G401 (cell line): ENCODE measurements at places on chromosomes 7 and 10.

DNA sequence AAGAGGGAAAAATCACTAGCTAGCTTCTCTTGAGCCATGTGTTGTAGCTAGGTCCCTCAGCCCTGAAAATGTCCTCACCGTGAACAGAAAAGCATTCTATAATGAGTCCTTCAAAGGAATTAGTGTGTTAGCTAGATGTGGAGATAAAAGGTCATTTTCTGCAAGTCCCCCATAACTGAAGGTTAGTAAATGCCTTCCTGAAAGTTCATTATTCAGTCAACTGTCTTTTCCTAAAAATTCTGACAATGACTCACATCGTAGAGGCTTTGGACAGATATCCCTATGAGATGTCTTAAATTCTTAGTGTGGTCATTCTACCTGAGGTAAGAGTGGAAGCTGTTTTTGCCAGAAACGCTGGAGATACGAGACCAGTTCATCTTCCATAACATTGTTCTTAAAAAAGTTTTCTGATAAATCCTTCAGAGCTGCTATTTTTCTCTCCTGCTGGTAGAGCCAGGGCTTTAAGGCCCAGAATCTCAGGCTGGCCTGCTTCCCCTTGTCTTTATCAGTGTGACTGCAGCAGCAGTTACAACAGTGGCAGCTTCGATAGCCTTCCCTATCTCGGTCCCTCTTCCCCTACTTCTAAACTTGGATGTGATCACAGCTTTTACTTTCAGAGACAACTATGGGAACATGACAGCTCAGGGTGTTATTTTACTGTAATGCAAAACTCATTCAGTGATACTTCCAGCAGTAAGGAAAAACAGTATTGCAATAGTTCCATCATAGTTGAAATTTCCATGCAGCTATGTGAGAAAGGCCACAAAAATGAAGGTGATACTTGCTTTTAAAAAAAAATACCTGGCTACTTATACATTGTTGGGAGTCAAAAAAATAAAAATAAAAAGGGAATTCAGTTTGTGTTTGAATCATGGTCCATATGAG, 37.3 kb upstream of the PRKAR2B start:
- no peak for DNase-seq

DNA sequence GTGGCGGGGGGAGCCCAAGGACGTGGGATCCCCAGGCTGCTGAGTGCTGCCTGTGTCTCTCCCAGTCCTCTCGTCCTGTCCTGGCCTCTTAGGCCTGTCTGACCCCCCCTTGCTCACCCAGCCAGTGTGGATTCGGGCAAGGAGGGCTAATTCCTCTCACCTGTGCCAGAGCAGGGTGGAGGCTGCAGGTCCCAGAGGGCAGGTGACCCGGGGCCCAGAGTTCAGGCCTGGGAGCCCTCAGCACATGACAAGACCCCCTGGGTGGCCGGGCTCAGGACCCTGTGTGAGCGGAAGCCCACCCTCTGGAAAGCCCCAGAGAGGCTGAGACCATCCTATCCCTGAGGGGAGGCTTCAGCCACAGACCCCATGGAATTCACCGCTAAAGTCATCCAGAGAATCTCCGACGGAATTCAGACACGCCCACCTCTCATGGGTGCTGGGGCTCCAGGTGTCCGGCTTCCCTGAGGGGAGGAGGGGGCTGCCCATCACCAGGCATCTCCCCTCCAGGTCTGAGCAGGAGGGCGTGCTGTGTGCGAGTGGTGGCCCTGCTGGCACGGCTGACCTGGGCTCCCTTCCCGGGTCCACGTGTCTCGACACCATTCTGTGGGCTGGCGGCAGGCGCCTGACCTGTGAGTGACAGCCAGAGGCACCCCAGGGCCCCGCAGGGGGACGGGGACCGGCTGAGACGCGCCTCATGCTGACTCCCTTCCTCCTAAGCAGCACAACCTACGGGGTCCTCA, 5.0 kb downstream of the KNDC1 start:
- DNase-seq: no peak

DNA sequence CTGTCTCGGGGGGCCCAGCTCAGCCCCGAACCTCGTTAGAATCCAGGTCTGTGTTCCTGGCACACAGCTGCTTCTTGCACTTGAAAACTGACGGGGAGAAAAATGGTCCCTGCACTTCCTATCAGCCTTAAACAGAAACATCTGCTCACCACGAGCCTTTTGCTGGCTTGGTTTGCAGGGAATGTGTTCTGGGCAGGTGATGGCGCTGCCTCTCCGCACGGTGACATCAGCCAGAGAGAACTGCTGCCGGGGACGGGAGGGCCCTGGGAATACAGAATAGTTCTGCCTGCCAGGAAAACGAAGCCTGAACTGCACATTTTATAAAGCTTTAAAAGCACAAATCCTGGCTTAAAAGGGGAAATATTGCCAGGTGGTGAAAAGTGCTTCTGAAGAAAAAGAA, 622.5 kb downstream of the TYW1 start:
- no peak for DNase-seq

- no peak for DNase-seq
Measured at GRCh38 chr10:30000802-30001571, 58.4 kb downstream of the JCAD start.
